ENCODE measurements at places on chromosomes 16 and 17.

DNA sequence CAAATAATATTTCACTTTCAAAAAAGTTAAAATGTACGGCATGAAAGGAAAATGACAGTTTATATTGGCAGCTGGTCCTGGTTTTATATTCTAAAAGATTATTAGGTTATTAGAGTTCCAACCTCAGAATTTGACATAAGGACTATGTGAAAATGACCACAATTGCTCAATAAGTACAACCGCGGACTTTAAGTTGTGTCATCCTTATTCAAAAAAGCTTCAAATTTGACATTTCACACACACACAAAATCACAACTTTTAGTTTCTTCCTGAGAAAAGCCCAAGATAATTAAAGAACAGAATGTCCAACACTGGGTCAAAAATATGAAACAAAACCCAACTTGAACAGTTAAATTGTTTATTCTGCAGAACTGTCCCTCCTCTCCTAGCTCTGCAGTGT lies 133.2 kb upstream of the AXIN2 start:
- DNase-seq, result no peak

- DNase-seq, result no peak
Observed at GRCh38 chr16:51392521-51393187, 241.6 kb upstream of the SALL1 start.

- DNase-seq, result no peak
Observed at GRCh38 chr16:64254443-64255367, 867.2 kb downstream of the CDH11 start.

- peak; percentile 55 for DNase-seq
Observed at GRCh38 chr17:28726226-28726626, at the start of gene TLCD1. TLCD1 (minus strand) TSS chr17:28726233; CDS start chr17:28726097, 136 bp downstream.

GRCh38 chr16:35431829-35432663 lies 1972.6 kb downstream of the TP53TG3F start:
- DNase-seq, result no peak

- peak; percentile 44 for DNase-seq
Observed at GRCh38 chr17:80892900-80893603, 98.6 kb upstream of the CHMP6 start.

DNA sequence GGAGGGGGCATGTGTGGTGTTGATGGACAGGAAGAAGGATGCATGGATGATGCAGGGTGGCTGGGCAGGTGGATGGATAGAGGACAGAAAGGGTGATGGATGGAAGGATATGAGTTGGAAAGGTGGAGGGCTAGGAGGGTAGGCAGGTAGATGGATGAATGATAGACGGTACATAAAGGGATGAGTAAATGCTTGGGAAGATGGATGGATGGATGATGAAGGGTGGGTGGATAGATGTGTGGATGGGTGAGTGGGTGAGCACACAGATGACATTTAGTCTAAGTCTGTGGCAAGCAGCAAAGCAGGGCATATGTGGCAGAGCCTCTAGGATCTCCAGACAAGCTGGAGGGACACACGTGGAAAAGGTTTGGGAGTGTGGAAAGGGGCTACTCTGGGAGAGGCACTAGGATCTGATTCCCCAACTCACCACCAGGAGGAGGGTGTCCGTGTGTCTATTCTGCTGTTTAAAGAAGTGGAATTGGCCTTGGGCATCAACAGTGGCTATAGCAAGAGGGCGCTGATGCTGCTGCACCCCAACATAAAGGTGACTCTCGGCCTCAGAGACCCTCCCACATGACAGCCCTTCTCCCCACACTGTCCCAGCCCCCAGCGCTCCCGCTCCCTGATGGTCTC lies 8.2 kb downstream of the PLD2 start:
- no peak for DNase-seq

DNA sequence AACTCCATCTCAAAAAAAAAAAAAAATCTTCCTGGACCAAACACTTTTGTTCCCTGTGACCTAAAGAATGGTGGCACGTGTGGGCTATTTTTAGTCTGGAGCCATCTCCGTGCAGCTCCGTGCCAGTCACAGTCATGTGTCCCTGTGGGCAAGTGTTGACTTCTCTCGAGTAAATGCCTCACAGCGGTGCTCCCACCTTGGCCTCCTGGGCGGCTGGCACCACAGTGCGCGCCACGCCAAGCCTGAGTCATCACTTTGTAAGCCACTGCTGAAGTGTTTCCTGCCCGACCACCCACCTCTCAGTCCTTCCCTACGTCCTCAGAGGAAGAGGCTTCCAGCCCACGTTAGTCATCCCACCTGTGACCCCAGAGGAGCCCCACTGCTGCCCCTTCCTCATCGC lies 10.9 kb upstream of the HEXD start:
- no peak for DNase-seq

DNA sequence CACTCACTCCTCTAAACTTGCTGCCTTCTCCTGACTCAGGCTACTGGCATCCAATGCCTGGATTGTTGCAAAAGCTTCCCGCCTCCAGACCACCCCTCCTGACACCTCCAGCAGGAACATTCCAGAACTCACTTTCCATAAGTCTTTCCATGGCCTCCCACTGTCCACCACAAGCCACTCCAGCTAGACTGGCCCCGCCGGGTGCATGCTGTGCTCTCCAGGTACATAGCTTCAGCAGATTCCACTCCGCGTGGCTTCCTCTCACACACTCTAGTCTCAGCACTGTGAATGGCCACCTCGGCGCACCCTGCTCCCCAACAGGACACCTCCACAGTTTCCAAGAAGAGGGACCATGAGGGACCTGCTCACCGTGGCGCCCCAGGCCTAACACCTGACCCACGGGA lies 25.9 kb upstream of the FAAP100 start:
- no peak for DNase-seq

DNA sequence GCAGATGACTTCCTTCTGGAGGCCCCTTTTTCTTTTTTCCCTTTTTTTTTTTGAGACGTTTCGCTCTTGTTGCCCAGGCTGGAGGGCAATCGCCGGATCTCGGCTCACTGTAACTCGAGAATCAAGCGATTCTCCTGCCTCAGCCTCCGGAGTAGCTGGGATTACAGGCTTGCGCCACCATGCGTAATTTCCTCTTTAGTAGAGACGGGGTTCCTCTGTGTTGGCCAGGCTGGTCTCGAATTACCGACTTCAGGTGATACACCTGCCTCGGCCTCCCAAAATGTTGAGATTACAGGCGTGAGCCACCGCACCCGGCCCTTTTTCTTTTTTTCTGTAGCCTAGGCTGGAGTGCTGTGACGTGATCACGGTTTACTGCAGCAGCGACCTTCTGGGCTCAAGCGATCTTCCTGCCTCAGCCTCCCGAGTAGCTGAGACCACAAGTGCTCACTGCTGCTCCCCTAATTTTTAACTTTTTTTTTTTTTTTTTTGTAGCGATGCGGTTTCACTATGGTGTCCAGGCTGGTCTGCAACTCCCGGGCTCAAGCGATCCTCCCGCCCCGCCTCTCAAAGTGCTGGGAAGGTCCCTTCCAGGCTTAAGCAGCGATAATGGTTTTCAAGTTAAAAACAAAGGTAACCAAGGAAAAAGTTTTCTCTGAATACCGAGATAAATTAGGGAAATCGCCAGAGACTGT lies 956 bp upstream of the IST1 start:
- DNase-seq, result peak; percentile 19

DNA sequence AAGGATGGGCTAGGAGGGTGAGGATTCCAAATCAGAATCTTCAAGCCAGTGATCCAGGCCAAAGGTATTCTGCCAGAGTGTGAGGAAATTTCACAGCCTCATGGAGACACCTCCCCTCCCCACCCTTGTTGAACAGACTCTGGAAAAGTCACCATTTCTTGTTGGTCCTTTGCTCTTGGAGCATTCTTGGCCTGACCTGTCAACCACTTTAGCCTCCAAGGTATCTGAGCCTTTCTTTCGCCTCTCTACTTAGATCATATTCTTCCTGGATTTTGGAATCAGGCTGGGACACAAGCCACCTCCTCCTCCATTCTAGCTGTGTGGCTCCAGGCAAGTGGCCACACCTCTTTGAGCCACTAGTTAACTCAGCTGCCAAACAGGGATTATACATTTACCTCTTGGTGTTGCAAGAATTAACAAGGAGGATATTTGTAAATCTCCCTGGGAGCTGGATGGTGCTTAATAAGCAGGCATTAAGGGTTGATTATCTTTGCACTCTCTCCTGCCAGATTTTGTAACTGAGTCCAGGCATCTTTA lies 193.5 kb downstream of the WWOX start:
- DNase-seq, result no peak

- no peak for DNase-seq
Observed at GRCh38 chr17:3890082-3890877, 2.6 kb downstream of the CAMKK1 start.

- DNase-seq, result no peak
Observed at GRCh38 chr17:75428543-75429469, 23.3 kb upstream of the GRB2 start.

- no peak for DNase-seq
Observed at GRCh38 chr16:8373676-8374431, 216.5 kb downstream of the TMEM114 start.

- no peak for DNase-seq
Observed at GRCh38 chr16:483341-484075, 44.0 kb upstream of the CAPN15 start.

GRCh38 chr17:72580321-72581127 lies 459.7 kb downstream of the SOX9 start:
- no peak for DNase-seq

DNA sequence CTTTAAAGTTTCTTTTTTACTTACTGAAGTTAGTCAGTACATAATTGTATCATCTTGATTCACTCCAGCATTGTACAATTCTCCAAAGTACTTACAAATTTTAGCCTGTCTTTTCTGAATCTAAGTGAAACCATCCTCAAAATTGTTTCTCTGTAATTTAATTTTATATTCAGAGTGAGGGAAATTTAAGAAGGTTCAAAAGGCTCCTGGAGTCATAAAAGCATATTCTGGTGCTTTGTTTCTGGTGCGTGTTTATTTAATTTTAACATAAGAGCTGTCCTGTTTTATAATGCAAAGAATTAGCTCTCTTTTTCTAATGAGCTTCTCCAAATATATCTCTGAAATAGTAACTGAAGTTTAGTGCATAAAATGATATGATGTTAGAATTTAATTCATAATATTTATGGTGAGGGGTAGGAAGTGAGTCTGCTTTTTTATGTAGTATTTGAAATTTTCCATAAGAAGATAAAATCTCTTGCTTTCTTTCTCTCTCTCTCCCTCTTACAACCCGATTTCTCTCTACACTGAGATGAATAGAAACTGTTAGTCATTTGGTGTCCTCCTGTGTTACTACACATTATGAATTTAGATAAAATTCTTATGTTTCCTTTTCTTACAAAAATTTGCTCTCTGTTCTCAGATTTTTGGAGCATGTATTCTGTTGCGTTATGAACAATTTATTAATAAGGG lies 339.8 kb downstream of the BCAS3 start:
- no peak for DNase-seq
